T-helper 2 cell treated with Interferon-gamma antibody and Interleukin-4, amounts not matched to agents 5 μg/mL and 100 μg/mL, for 36 hours (primary cell): ENCODE measurements at places on chromosomes 2 and 18.

DNA sequence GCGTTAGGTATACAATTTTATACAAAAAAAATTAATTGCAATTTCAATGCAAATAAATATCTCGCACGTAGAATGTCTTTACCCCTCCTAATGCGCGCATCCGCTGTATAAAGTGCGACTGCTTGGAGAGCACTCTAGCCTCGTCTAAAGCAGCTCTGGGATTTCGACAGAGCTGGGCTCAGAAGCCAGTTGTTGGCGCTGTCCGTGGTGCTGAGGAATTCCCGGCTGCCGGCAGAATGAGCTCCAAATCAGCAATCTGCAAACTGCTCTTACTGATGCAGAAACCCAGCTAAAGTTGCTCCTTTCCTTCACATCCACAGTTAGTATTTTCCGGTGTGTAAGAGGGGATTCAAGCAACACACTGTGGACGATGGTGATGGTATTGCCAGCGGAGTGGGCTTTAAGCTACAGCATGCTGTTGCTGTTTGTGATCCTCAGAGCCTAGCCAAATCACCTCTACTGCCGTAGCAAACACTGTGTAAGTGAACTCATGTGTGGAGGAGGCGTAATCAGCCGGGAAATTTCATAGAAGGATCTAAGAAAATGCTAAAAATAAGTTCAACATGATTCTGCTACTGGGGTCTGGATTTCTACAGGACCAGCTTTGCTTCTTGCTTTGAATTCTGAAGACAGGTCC is at the start of gene VWC2L:
Gene VWC2L, plus strand, starts transcription at position 137 of the 637 bp plus-strand sequence. CDS start 3,140 bp downstream, outside the sequence.
- no peak within 1 kb of the TSS for H3K27ac ChIP-seq
- no peaks in the 10 kb centered on the region for H3K36me3 ChIP-seq
- H3K27me3 ChIP-seq, result no peaks in the 10 kb centered on the region
- H3K4me3 ChIP-seq, result no peak within 1 kb of the TSS

DNA sequence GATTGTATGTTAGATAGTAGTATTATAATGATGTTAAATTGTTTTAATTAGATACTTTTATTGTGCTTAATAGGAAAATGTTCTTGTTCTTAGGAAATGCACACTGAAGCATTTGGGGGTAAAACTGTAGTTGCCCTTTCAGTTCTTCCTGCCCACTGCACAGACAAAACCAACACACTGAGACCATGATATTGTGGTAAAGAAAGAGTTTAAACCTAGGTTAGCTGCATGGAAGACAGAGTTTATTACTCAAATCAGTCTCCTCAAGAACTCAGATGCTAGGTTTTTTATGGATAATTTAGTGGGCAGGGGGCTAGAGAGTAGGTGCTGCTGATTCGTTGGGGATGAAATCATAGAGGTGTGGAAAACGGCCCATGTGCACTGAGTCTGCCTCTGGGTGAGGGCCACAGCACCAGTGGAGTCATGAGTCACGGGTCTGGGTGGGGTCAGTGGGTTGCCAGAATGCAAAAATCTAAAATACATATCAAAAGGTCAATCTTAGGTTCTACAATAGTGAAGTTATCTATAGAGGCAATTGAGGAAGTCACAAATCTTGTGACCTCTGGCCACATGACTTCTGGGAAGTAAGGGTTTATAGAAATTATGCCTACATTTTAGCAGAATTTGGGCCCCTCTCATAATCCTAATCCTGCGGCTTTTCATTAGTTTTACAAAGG is 283.4 kb upstream of the FBXO11 start:
- H3K4me3 ChIP-seq, result no peak overlapping the region
- H3K4me1 ChIP-seq, result no peaks in the 10 kb centered on the region
- DNase-seq, result no peak
- no peak overlapping the region for H3K27ac ChIP-seq
- H3K36me3 ChIP-seq, result no peaks in the 10 kb centered on the region

- no peaks in the 10 kb centered on the region for H3K27me3 ChIP-seq
- H3K36me3 ChIP-seq, result no peaks in the 10 kb centered on the region
- H3K27ac ChIP-seq, result no peak overlapping the region
Observed at GRCh38 chr2:128799730-128800129, 481.1 kb upstream of the HS6ST1 start.

DNA sequence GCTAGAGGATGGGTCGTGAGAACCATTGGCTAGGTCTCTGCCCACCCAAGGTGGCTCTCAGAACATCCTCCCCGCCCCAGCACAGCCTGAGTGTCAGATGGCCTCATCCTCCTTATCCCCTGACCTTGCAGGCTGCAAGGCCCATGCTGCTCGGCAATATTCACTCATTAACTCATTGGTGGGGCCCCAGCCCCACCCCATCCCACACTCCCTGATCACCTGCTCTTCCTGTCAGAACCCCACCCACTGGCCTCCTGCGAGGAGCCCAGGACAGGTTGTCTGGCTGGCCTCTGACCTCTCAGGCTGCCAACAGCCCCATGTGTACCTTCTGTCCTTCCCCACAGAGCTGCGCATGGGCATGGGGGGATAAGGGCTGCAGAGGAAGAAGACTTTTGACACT is 5.3 kb downstream of the ADCY3 start:
- H3K4me3 ChIP-seq, result no peak overlapping the region
- DNase-seq, result no peak
- peaks cover 22% of the 10 kb centered on the region for H3K4me1 ChIP-seq
- H3K27me3 ChIP-seq, result no peaks in the 10 kb centered on the region

DNA sequence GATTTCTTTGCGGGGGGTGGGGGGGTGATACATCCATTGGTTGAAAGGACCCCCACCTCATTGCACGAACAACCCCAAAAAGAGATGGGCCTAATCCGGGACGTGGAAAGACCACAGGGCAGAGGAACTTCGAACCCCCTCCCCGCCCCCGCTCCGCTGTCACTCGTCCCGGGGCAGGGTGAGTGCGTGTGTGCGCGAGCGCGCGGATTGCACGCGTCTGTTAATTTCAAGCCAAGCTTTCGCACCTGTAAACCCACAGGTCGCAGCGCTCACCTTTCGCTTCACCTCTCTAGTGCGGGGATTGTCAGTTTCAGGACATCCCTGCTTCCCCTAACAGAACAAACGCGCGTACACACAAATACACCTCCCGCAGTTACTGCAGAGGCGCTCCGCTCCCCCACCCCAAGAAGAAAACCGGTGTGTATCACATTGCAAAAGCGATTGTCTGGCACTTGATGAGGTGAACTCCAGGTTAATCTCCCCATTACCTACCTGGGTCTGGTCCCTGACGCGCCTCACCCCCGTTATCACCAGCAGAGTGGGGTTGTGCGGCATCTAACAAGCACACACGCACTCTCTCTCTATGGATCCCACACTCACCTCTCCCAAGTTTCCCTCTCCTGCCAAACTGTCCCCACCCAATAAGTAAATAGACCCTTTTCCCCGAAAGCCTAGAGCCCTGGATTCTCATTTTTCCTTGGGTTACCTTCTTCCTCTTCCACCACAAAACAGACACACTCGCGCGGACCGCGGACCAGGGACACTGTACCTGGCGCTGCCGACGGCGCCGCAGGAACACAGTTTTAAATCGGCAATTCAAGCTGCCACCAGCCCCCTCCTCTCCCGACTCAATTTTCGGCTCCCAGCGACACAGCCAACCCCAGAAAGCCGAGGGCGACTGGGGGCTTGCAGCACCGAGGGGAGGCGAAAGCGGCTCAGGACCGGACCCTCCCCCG is 1.0 kb downstream of the CYP26B1 start:
- H3K36me3 ChIP-seq, result peaks cover 7% of the 10 kb centered on the region
- H3K4me3 ChIP-seq, result peak overlapping the region; percentile 15
- H3K27ac ChIP-seq, result peak overlapping the region; percentile 4
- peaks cover 74% of the 10 kb centered on the region for H3K27me3 ChIP-seq
- peaks cover 17% of the 10 kb centered on the region for H3K4me1 ChIP-seq

GRCh38 chr2:105256431-105257047 is 15.0 kb downstream of the GPR45 start:
- no peak overlapping the region for H3K27ac ChIP-seq
- H3K36me3 ChIP-seq, result no peaks in the 10 kb centered on the region
- no peak for DNase-seq
- no peaks in the 10 kb centered on the region for H3K4me1 ChIP-seq
- H3K27me3 ChIP-seq, result no peaks in the 10 kb centered on the region
